ENCODE measurements at places on chromosomes 11 and 22.

- DNase-seq = no peak
Observed at GRCh38 chr22:44574057-44574639, 76.1 kb upstream of the RTL6 start.

DNA sequence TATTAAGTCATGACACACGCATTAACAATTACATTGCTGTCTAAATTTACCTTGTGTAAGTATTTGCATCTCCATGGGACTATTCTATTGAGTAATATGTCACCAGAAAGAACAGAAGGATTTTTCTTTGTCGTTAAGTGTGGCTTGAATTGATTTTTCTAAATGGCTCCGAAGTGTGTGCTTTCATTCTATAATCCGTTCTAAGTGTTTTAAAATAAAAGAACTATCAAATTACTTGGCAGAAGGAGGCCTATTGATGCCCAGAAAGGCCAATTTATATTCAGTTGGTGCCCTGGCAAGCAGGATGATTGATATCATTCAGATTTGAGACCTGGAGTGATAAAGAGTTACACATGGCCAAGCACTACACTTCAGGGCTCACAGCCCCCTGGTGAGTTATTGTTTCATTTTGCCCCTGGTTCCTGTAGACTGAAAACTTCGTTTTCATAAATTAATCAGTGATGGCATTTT lies 538.9 kb upstream of the ANO5 start:
- no peak for DNase-seq

GRCh38 chr22:28241656-28242290 lies 322.7 kb upstream of the PITPNB start:
- DNase-seq = no peak

DNA sequence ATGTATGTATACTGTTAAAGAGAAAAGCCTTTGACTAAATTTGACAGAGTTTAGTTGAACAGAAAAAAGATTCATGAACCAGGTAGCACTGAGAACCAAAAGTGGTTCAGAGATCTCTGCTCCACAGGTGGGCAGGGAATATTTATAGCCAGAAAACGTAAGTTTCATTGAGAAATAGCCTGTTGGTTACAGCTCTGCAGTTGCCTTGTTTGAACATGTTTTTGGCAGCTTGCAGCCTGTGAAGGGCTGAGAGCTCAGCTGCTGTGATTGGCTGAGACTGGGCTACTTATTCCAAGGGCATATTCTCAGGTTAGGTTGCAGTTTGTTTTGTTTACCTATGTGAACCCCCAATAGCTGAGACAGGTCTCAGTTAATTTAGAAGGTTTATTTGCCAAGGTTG lies 13.5 kb upstream of the ZNF74 start:
- DNase-seq = no peak

DNA sequence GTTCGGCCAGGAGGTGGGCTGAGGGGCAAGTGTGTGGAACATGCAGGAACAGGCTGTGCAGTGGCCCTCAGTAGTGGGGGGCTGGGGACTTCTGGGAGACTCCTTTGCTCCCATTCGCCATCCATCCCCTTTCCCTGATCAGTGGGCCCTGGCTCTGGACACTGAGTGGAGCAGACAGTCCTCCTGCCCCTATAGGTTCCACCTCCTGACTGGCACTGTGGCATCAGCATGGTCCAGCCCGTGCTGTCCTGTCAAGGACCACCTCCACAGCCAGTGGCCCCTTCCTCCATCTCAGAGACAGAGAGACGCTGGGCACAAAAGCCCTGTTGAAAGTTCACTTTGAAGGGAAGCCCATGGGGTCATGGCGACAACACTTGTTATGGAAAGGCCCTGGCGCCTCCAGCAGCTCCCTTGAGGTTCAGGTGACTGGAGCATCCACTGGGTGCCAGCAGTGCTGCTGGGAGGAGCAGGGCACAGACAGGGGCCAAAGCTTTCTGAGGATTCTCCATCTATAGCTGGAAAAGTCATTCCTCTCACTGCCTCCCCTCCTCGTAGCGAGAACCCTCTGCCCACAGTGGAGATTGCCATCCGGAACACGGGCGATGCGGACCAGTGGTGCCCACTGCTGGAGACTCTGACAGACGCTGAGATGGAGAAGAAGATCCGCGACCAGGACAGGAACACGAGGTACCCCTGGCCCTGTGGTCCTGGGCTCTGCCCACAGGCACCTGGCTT lies 5.6 kb downstream of the DERL3 start:
- DNase-seq = peak; percentile 20

- DNase-seq = no peak
Observed at GRCh38 chr11:19450282-19450681, 209.5 kb upstream of the E2F8 start.

DNA sequence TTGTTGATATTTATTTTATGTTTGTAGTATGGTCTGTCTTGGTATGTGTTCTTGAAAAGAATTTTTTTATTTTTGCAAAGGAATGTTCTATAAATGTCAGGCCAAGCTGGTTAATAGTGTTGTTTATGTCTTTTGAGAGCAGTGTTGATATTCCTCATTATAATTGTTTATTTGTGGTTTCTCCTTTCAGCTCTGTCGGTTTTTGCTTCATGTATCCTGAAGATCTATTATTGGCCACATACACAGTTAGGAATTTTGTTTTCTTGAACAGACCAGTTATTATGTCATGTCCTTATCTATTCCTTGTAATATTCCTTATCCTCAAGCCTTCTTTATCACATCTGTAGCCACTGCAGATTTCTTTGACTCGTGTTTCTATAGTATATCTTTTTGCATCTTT lies 56.5 kb downstream of the PDHX start:
- no peak for DNase-seq

- no peak for DNase-seq
Observed at GRCh38 chr22:44399906-44400762, 87.4 kb upstream of the SHISAL1 start.

- DNase-seq = peak; percentile 57
Observed at GRCh38 chr11:94938095-94939055, 35.0 kb downstream of the CWC15 start.

GRCh38 chr11:8709777-8710176 lies 27.2 kb downstream of the RPL27A start:
- no peak for DNase-seq

GRCh38 chr11:74923125-74923524 lies 25.8 kb downstream of the XRRA1 start:
- no peak for DNase-seq

DNA sequence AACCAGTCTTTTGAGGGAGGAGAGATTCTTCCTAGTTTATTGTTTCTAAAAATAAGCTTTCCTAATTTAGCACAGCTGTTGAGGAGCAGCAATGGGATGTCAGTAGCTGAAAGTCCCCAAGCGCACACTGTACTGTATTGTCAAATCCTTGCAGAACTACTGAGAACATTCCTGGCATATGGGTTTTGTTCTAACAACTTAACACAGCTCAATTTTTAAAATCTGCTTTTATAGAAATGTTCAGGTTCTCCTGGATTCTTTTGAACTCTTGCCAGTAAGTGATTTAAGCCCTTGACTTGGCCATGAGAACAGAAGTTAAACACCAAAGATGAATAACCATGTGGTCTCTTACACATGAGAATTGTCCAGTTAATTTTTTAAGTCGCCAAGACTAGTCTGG lies 218.6 kb downstream of the FAT3 start:
- DNase-seq = no peak

DNA sequence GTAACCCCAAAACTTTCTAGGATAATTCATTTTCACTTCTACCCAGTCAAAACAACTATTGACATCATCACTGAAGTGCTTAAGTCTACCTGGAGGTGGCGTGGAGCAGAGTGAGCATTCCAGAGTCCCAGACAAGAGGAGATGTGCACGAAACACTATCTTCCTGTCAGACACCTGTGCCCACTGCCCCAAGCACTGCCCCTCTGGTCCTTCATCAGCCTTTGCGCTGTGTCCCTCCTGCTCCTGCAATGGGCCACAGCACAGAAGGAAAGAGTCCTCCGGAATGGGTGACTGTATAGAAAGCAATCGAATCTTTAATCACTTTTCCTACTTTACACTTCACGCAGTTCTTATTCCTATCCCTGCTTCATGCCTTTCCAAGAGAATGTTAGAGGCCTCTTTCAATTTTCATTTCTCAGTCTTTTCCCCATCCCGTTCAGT lies 512 bp upstream of the GRIA4 start:
- DNase-seq = no peak

- DNase-seq = no peak
Observed at GRCh38 chr22:29720811-29721323, 1.1 kb downstream of the CABP7 start.

All from lower lobe of right lung (tissue), 2 donors.